Central memory CD4-positive, alpha-beta T cell (primary cell): ENCODE measurements at places on chromosomes 2 and 18.

GRCh38 chr2:8594731-8595427 is 87.0 kb upstream of the ID2 start:
- DNase-seq = no peak

- no peak for DNase-seq
Measured at GRCh38 chr2:54964271-54964670, 86.0 kb downstream of the RTN4 start.

DNA sequence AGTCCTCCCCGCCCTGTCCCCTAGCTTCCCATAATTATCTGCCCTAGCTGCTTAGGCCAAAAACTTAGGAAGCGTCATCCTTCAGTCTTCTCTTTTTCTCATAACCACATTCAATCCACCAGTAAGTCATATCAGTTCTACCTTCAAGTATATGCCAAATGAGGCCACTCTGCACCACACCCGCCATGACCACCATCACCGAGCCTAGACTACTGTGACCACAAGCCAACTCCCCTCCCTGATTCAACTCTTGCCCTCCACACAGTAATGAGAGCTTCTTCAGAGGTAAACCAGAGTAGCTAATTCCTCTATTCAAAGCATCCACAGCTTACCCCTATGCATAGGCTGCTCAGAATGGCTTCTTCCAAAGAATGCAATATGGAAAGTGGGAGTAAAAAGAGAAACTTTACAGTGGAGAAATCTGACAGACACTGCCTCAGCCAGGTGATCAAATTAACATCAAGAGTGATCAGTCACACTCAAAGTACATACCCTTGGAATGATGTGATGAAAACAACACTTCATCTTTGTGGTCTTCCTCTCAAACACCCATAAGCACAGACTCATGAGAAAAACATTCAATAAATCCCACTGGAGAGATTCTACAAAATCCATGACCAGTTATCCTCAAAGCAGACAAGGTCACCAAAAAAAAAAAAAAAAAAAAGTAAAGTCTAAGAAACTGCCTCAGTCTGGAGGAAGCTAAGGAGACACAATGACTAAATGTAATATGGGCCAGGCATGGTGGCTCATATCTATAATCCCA is 17.7 kb downstream of the MBOAT2 start:
- DNase-seq = no peak

- peak; percentile 13 for DNase-seq
Measured at GRCh38 chr18:23237524-23238151, 102.4 kb downstream of the CABLES1 start.

DNA sequence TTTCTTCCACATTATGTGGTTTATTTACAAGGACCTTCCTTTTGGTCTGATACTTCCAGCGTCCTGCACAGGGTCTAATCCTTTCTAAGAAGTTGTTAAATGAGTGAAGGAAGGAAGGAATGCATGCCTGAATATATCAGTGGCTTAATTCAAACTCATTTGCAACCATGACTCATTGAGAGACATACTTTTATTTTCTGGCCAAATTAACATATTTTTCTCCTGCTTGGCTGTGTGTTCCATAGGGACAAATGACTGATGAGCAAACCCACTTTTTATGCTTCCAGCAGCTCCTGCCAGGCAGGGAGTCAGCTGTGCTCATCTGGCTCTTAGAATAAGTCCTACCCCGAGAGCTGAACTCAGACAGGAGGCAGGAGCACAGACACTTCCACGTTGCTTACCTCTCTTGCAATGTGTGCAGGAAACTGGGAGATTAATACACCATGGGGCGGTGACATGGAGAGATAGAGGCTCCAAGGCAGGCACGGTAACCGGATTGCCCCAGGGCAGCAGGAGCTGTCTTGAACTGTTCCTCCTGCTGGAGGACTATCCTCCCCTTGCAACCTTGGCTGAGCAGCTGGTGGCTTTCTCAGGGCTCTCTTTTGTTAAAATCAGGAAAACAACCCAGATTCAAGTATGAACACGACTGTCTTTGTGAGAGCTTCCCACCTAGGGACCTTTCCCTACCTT is 667.5 kb upstream of the HS6ST1 start:
- DNase-seq = no peak

DNA sequence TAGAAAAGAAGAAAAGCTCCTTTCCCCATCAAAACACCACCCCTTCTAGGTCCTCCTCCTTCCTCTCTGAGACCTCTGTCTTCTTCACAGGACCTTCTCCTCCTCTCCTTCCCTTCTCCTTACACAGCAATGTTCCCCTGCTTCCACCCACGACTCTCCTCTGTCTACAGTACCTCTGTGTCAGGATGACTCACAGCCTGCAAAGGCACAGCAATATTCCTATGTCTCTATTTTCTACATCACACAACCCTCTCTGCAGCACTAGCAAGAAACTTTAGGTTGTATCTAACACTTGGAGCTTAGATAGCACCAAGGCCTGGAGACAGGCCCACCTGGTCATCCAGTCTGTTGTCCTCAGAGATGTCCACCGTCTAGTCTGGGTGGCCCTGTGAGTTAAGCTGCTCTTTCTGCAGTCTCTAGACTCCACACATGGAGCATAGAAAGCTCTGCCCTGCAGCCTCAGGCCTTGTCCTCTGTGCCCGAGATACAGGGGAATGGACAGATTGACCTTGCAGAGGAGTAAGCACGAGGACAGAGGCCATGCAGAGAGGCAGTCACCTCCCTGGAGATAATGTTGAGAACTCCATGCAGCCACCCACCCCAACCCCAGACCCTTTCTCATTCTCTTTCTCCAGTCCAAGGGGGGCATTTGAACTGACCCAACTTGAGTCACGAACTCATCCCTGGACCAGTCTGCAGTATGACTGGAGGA is 212.0 kb downstream of the TNS1 start:
- DNase-seq = no peak

- DNase-seq = no peak
Measured at GRCh38 chr2:196206804-196207203, 35.4 kb upstream of the STK17B start.

GRCh38 chr2:180187611-180188010 is 180.5 kb upstream of the CWC22 start:
- no peak for DNase-seq

- no peak for DNase-seq
Measured at GRCh38 chr18:31102025-31102684, at the start of gene DSC2. Gene DSC2, minus strand, starts transcription at chr18:31102421. Its CDS starts 450 bp downstream, at chr18:31101971.

- no peak for DNase-seq
Measured at GRCh38 chr2:200051611-200051945, 96.2 kb downstream of the MAIP1 start.

DNA sequence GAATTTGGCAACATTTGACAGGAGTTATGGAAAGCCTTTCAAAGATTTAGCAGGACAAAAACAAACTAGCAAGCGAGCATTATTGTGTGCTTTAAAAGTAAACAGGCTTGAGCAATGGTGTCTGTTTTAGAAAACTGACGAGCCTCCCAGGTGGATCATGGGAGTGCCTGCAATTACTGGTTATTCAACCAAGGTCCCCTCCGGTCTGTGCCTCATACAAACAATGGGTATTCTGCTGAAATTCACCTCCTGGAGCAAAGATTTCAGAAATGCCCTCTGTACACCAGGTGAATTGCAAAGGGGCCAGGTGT is 22.4 kb downstream of the RTP5 start:
- no peak for DNase-seq

- no peak for DNase-seq
Measured at GRCh38 chr18:45667056-45667736, 51.9 kb downstream of the SLC14A2 start.

GRCh38 chr2:146661473-146662096 is 1183.2 kb upstream of the ACVR2A start:
- no peak for DNase-seq

DNA sequence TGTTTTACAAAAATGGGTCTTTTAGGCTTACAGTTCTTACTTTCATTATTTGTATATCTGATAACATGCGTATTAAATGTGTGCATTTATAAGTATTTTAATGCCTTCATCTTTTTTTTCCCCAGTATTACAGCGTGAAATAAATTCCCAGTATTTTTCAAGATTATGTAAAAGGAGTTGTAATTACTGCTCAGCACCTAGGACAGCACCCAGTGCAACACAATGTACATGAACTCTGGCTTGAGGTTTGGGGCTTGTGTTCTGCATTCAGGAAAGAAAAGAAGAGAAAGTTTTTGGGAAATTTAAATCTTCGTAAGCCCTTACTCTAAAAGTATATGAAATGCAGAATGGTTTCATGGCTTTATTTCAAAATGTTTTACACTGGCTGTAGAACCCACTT is 16.7 kb downstream of the ZNF638 start:
- no peak for DNase-seq

GRCh38 chr18:6413579-6414117 is 1.1 kb downstream of the L3MBTL4 start:
- DNase-seq = no peak

DNA sequence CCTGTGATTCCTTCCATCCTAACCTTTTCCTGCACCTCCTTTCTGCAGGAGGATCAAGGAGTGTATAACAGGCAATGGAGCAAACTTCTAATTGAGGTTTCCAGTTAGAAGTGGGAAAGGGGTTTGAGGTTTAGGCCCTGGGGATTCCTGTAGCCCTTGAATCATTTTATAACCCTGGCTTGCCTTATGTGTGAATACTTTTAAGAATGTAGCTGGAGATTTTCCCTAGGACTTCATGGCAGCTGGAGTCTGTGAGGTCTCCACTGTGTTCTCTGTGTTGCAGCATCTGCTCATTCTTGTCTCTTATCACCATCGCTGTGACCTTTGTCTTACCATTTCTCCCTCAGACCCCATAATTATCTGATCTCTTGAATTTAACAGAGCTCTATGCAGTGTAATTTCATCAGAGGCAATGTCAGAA is 370.2 kb upstream of the SLC14A2 start:
- DNase-seq = no peak

GRCh38 chr2:85853499-85854165 is 35.2 kb downstream of the ST3GAL5 start:
- peak; percentile 58 for DNase-seq

- peak; percentile 51 for DNase-seq
Measured at GRCh38 chr2:28545590-28546200, 49.8 kb downstream of the PLB1 start.

DNA sequence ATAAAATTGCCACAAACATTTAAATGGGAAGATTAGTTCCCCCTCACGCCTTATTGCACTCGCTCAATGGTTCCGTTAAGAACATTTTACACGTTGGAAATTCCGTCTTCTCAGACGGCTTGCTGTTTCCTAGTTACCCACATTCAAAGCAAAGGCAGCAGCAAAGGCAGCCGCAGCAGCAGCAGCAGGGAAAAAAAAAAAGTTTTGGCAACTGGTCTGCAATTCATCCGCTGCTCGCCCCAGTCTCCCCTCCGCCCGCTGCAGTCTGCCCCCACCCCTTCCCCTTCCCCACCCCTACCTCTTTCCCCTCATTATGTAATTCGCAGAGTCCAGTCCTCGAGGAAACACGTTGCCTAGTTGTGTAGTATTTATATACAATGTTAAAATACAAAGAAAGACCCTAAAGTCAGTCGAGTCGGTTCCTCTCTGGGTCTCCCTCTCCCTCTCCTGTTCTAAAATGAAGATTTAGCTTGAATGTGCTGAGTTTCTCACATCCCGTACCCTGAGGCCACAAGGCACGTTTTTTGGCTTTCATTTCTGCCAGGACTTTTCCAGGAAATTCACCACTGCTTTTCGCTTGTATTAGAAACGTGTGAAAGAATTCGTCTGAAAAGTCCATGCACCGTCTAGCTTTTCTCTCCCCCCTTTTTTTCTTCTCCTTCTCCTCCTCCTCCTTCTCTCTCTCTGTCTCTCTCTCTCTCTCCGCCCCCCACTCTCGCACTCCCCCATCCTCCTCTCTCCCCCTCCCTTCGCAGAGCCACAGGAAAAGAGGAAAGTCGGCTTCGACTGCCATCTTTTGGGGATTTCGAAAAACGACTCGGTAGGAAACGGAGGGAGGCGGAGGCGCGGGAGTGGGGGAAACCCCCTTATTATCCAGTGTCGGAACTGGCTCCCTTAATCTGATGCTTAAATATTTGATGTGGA is 140.0 kb downstream of the MEIS1 start:
- DNase-seq = no peak

DNA sequence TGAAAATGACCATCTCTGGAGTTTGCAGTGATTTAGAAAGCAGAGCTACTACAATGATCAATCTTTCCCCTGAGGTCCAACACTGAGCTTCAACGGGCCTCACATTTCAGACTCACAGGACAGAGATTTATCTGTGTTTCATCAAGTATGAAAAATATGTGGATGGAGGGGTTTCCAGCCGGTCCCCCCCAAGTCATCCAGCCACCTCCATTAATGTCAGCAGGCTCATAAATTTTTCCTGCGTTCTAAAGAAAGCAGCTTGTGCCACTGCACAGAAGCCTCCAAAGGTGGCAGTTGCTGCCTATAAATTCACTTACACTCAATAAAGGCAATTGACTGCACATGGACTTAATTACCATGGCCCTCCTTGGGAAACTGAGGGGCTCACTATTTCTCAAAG is 117.4 kb upstream of the ACKR3 start:
- no peak for DNase-seq

GRCh38 chr2:132479155-132479554 is 62.5 kb downstream of the GPR39 start:
- no peak for DNase-seq

DNA sequence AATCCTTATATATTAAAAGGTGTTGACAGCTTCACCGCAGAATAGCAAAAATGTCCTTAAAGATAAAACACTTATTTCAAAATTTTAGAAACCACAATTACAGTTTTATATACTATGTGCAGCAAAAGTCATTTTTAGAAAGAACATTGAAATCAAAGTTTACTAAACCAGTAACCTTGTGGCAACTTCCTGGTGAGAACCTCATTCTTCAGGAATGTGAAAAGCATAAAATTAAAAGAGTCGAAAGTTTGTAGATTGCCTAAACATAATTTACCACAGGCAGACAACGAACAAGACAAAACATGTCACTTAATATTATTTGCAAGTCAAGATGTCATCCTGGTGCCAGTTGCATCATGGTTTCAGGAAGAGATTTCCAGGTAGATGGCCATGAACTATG is 108.3 kb upstream of the NRP2 start:
- no peak for DNase-seq

DNA sequence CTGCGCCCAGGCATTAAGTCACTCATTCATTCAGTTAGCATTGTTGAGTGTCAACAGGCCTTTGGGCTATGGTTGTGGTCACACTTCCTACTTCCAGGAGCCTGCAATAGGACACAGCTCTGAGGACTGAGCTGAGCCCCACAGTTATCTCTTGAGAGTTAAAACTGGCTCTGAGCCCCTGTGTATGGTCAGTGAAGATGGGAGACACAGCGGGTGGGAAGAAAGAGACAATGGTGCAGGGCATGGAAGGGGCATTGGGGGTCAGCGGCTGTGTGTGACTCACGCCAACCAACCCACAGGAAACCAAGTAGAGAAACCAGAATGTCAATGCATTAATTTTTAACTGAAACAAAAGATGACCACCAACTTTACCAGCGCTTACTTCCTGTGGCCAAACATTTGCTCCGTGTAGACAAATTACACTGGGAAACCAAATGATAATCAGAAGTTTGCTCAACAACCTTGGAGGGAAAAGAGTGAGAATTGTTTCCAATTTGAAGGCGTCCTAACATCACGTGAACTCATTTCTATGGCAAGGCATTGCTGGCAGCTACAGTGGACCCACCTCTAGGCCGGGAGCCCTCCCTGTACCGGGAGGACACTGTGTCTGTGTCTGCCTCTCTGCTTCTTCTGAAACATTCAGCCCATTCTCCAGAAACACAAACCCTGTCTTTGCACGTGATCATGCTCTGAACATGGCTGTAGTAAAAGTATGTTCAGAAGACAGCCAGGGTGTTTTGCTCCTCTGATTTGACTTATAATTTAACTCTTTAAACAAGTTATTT is 212.0 kb upstream of the ID2 start:
- no peak for DNase-seq
